ENCODE measurements at places on chromosomes 2 and 18.

- peak; percentile 72 for DNase-seq
Measured at GRCh38 chr18:59900222-59901128, 679 bp downstream of the PMAIP1 start.

GRCh38 chr2:26550276-26551015 lies 72.5 kb upstream of the OTOF start:
- DNase-seq = no peak

DNA sequence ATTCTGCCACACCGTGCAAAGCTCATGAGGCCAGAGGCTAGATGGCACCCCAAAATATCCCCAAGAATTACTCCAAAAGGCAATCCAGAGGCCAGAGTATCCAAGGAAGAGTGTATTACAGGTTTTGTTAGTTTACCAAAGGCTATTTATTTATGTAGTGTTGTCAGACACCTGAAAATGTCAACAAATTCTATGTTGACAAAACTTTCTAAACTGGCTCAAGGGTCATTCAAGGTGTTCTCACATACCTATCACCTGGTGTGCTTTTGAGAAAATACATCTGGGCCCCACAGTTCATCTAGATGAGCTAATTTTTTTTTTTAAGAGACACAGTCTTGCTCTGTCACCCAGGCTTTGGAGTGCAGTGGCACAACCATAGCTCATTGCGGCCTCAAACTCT lies 12.4 kb upstream of the DTNB start:
- no peak for DNase-seq

DNA sequence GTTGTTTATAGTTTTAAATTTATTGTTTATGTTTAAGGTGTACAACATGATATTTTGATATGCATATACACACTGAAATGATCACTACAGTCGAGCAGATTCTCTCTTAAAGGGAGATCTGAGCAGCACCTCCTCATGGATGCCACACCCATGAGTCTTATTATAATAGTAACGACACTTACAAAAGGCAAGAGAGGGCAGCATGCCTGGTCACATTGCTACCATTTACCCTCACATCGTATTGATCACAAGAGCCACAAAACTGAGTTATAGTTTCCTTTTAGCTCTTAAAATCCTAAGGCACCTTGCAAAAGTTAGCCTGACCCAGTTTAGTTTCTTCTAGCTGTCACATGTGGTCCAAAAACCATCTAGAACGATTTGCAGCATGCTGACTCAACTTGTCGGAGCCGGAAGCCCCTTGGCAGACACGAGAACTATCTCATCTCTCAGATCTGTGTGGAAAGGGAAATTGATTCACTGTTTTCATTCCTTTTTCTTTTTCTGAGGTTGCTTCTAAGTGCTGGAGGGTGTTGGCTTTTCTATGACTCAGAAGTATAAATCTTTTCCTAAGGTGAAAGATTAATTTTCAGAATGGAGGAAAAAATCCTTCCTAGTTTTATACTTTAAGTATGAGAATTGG lies 85.3 kb downstream of the CDC42EP3 start:
- DNase-seq = peak; percentile 97

DNA sequence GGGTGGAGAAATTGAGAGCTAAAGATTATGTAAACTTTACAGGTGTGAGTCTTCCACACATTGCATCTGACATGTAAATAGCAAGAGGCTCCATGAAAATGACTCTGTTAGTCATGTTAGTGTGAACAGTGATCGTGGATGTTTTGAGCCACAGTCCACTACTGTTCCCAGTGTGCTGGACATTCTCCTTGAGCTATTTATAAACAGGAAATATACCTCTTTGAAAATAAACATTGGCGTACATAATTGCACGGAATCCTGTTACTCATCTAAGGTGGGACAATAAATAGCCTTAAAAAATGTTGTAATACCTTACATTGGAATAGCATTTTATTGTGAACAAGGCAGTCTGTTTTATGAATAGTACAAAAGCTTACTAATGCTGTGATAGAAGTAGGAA lies 37.0 kb downstream of the LIMS1 start:
- no peak for DNase-seq

- DNase-seq = no peak
Measured at GRCh38 chr2:191678437-191679100, 633 bp downstream of the NABP1 start.

DNA sequence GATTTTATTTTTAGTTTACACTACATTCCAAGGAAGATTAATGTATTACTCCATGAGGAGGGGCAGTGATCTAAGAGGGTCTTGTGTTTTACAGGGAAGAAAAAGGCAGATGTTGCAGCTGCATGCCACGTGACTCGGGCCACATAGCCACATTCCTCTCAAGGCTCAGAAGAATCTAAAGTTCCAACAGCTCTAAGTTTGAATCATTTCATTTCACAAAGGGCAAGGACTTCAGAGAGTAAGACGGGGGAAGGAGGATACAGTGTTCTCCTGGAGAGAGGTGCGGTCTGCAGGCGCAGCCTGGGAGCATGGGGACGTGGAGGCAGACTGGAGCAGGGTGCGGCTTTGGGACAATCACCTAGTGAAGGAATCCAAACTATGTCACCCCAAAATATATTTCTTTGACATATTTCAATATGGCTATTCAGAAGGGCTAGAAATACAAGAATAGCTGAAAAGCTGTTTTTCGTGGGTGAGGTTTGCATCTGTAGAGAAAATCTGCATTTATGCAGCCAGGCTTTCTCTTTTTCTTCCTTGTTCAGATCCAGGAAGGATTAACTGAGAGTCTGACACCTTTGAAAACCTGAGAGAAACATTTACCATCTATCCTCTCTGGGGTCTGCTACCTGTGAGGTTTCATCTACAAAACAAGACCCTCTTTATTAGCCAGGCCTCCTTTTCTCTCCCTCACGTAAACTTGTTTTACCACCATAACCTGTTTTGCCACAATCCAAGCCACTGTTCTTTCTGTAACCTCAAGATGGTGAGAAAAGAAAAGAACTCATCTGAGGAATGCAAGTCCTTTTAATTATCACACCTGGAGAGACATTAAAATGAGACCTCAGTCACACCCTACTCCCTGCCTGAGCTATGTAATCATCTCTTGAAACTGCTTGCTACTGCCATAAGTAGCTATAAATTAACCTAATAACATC lies 165.1 kb upstream of the NDUFV2 start:
- no peak for DNase-seq

GRCh38 chr2:10352972-10353371 lies 50.3 kb downstream of the HPCAL1 start:
- DNase-seq = no peak

GRCh38 chr2:190679813-190680591 lies 31.1 kb downstream of the NAB1 start:
- DNase-seq = peak; percentile 41

Data from fibroblast of mammary gland (primary cell).